RPMI8226 (cell line): ENCODE measurements at places on chromosomes 2 and 18.

DNA sequence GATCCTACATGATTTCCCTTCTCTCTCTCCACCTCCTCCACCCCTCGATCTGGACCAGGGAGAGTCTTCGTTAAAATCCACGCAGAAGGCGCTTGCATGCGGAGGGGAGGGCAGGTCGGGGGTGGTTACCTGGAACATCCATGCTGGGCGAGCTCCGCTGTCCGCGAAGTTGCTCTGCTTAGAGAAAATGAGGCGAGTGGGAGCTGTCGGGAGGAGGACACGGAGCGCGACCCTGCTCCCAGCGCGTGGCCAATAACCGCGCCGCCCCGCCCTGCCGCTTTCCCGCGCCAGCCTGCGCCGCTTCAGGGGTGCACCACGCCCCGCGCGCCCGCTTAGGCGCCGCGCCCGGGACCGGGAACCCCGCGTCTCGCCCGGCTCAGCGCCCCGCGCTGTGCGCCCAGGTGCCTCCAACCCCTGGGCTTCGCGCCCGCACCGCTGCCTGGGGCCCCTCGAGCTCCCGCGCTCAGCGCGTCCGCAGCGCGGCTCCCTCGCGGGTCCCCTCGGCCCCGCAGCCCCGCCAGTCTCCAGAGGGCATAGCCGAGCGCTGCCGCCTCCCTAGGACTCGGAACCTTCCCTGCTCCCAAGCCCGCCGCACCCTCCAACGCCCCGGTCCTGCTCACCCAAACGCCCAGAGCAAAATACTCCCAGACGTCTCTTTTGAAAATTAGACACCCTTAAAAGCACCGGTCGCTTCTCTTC lies 636 bp downstream of the CBLN2 start:
- no peak for DNase-seq

GRCh38 chr2:38097258-38097987 lies 21.5 kb upstream of the CYP1B1 start:
- DNase-seq: no peak

DNA sequence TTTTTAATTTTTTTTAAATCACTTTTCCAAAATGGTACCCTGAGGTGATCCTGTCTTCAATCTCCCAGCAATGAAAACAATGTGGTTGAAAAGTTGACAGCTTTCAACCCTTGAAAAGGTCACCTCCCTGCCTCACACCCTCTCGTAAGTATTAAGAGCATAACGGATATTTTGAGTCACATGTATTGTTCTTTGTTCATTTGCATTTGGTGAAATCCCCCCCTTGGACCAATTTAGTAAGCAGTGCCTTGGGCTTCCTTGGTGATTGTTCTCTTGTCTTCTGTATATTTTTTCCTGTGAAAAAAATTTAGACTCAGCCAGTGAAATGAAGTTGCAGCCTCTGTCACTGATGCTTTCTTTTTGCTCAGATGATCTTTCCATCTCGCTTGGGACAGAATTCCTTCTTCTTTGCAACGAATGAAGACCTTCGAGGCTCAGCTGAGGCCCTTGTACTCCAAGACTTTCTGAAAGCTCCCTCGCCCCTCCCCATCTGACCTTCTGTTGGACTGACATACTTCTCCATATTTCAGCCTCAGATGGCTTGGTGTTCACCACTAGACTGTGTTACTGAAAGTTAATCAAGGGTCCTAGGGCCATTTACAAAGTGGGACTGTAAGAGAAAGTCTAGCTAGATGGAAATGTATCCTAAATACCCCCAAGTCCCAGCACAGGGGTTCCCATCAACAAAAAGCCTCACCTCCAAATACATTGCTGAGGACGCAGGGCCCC lies 158.4 kb downstream of the BCL2 start:
- DNase-seq: peak; percentile 60

DNA sequence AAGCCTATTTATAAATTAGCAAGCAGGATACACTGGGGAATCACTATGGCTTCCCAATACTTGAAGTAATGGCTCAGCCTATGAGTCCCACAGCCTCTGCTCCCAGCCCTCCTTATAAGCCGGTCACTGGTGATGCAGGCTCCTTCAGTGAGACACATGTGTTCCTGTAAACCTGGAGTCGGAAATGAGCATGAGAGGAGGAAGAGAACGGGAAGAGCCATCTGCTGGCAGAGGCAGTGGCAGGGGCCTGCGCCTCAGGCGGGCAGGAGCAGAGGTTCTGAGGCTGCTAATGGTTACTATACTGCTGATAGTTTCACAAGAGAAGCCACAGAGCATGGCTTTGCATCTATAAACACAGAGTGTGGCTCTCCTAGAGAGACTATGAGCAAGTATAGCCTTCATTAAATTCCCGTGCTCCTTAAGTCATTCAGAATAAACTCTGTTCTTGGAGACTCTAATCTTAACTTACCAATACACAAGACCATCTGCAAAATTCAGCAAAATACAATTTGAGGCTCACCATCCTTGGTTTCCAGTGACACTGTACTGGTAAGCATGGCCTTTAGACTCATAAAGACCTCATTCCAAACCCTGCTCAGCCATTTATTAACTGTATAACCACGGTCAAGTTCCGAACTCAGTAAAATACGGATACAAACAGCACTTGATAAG lies 63.3 kb downstream of the FBXO15 start:
- no peak for DNase-seq

DNA sequence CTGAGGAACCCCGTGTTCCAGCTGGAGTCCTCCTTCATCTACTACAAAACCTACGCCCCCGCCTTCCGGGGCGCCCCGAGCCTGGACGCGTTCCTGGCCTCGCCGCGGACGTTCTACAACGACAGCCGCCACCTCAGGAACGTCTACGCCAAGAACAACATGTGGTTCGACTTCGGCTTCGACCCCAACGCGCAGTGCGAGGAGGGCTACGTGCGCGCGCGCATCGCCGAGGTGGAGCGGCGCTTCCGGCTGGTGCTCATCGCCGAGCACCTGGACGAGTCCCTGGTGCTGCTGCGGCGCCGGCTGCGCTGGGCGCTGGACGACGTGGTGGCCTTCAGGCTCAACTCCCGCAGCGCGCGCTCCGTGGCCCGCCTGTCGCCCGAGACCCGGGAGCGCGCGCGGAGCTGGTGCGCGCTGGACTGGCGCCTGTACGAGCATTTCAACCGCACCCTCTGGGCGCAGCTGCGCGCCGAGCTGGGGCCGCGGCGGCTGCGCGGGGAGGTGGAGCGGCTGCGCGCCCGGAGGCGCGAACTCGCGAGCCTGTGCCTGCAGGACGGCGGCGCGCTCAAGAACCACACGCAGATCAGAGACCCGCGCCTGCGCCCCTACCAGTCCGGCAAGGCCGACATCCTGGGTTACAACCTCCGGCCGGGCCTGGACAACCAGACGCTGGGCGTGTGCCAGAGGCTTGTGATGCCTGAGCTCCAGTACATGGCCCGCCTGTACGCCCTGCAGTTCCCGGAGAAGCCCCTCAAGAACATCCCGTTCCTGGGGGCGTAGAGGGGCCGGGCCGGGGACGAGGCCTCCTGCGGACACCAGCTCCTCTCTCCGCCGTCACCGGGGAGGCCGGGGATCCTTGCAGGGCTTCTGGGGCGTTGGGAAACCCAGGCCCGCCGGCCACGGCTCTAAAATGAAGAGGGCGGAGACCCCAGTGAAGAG lies 5.3 kb upstream of the NEU4 start:
- peak; percentile 51 for DNase-seq

DNA sequence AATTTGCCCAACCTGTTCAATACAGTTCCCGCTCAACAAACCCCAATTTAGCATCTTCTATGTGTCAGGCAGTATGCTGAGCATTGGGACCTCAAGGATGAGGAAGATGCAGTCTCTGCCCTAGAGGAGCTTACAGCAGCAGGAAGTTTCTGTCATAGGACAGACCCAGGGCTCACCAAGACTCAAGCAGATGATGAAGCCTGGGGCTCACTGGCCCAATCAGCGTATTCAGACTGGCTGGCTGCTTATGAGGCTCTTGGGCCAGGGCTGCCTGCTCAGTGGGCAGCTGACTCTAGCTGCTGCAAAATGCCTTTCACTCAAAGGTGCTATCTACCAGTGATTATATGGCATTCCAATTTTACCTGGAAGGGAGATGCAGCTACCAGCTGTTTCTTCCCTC lies 2.1 kb downstream of the FAM178B start:
- DNase-seq: no peak

GRCh38 chr2:101837354-101837753 lies 139.8 kb downstream of the MAP4K4 start:
- DNase-seq: no peak

GRCh38 chr18:51010218-51010617 lies 19.8 kb upstream of the SMAD4 start:
- DNase-seq: no peak

DNA sequence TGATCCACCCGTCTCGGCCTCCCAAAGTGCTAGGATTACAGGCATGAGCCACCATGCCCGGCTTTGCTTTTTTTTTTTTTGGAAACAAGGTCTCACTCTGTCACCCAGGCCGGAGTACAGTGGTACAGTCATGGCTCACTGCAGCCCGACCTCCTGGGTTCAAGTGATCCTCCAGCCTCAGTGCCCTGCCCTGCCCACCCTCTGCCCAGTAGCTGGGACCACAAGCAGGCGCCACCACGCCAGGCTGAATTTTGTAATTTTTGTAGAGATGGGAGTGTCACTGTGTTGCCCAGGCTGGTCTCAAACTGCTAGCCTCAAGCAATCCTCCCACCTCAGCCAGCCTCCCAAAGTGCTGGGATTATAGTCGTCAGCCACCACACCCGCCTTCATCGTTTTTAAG lies 11.6 kb upstream of the PSD4 start:
- no peak for DNase-seq

DNA sequence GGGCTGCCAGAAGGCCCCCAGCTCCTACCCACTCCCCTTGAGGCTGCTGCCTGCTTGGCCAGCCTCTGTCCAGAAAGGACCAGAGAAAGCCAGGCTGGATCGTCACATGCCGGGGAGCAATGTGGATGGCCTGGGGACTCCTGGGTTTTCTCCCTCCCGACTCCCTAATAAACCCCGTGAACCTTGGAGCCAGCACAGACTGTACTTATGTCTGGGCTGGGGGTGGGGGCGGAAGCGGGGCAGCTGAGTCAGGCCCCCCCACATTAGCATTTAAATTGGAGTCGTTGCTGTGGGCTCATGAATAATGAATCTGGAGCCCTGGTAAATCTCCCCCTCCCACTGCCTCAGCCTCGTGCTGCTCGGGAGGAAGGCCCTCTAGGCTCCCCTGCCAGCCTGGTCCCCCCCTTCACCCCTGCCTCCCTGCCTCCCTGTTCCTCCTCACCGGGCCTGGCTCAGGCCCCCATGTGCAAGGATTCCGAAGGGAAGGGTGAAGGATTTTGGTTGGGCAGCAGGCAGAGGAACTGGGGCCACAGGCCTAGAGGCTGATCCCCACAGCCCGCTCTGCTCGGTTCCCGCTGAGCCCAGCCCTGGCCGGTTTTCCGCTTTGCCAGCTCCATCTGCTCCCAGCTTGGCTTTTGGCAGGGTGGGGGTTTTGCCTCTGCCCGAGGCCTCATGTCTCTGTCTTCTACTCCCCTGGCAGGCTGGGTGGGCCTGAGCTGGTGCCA lies 7.3 kb upstream of the ASIC4 start:
- no peak for DNase-seq
